ENCODE measurements at places on chromosomes 7 and 10.

- DNase-seq: no peak
Observed at GRCh38 chr7:7146837-7147236, 35.5 kb upstream of the C1GALT1 start.

DNA sequence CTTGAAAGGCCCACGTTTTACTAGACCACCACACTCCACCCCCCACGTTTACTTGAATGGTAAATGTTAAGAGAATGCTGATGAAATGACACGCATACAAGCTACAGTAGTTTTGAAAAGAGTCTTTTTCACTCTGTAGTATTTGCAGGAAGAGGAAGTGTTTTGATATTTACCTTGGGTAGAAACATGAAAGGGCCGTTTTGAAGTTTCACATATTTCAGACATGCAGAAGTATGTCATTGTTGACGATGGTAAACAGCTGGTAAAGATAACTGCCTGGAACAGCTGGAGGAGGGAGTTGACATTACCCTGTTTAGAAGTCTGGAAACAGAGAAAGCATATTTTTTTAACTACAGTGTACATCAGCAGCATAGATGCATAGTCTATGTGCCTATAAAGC is 160.7 kb downstream of the NXPH1 start:
- no peak for DNase-seq

DNA sequence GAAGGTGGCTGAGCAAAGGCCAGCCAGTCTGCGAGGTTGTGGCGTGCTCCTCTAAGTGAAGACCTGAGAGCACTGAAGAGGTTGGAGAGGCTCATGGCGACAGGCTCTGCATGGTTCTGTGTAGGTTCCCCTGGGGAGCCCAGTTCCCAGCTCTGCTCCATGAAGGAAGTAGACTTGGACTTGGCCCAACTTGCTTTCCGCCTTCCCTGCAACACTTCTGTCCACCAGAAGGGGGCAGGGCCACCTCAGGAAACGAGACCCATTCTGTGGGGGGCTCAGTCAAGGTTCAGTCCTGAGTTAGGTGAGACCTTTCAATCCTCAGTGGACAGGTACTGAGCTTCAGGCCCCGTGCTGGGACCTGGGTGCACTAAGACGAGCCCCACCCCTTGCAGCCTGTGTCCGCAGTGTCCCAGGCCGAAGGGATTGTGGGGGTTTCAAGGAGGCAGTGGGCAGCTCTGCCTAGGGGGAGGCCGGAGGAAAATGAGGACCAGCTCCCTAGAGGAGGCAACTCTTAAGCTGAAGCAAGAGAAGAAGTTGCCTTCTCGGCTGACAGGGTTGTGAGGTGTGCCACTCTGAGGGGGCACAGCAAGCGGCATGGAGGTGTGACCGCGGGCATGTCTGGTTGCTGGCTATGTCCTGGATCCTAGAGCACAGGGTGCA is 15.0 kb upstream of the PCBD1 start:
- peak; percentile 76 for DNase-seq

GRCh38 chr10:29877793-29878491 is 181.4 kb downstream of the JCAD start:
- DNase-seq: no peak

- no peak for DNase-seq
Observed at GRCh38 chr7:70707823-70708243, 424.1 kb upstream of the GALNT17 start.

DNA sequence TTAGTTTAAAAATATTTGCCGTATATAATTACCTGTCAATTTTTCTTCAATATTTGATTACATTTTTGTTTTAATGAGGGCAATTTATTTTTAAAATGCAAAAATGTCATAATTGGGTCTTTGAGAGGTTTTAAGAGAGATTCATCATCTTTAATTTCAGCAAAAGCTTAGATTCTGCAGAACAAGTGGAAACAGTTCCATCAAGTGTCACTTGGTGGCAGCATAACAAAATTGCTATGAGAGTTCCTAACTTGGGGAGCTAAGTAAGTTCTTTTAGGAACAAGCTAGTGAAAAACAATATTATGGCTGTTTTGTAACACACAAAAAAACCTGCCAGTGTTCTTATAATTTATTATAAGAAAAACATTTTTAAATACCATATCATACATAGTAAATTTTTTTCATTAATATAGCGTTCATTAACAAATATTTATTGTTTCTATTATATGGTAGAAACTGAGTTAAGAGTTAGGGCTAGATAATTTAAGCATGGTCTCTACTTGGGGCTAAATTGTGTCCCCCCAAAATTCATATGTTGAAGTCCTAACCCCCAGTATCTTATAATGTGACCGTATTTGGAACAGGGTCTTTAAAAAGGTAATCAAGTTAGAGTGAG is 155.2 kb downstream of the MAGI2 start:
- peak; percentile 52 for DNase-seq

DNA sequence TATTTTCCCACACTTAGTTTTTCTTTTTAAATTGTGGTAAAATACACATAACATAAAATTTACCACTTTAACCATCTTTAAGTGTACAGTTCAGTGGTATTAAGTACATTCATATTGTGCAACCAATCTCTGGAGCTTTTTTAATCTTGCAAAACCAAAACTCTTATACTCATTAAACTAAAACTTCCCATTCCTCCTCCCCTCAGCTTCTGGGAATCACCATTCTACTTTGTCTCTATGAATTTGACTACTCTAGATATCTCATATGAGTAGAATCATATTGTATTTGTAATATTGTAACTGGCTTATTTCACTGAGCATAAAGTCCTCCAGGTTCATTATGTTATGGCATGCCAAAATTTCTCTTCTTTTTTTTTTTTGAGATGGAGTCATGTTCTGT is 86.4 kb upstream of the JAZF1 start:
- no peak for DNase-seq

GRCh38 chr10:44517635-44518034 is 132.7 kb upstream of the CXCL12 start:
- DNase-seq: no peak

DNA sequence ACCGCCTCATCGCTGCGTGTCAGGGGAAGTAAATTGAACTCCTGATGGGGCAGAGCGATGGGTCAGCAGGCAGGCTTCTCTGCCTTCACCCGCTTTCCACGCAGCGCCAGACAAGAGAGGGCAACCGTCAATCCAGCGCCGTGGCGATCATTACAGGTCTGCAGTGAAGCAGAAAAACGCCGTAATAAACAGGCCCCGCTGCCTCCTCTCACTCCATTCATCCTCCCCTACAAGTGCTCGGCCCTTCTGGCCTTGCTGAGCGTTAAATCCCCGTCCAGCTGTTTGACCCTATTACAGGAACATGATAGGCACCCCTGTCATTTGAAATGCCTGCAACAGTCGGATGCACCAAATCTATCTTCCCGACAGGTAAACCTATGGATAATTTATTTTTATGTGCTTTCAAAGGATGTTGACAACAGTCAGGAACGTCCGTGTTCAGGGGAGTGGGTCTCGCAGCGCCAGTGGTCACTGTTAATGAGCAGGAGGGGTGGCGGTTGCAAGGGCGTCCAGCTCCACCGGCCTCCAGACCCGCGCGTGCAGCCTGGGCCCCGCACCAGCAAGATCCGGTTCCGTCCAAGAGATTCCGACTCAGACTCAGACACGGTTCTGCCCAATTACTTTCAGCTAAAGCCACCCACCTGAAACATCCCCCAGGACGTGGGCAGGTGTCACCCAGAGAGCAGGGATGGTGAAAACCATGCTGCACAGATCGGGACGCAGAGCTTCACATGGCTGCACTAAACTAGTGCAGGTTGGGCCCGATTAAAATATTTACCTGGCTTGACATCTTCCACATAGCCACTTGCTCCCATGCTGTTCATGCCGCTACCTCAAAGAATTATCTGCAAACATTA is 508.0 kb upstream of the MGMT start:
- no peak for DNase-seq

- DNase-seq: no peak
Observed at GRCh38 chr7:87038993-87039690, 20.3 kb downstream of the ELAPOR2 start.

DNA sequence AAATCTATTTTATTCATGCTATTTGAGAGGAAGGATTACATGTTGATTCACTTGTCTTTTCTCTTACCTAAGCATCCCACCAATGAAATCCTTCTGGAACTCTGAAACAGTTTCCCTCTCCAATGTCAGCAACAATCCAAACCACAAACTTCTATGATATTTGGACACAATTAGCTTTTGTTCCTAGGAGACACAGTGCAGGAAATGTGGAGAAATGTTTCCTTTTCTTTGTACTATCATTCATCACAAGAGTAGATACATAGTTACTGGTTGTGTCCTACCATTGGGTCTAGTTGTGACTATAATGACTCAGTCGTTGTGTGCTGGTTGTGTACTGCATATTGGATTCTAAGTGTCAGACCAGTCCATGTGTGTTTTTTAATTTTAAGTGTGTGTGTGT is 156.8 kb upstream of the MAGI2 start:
- no peak for DNase-seq

- DNase-seq: no peak
Observed at GRCh38 chr10:44921506-44921905, 10.4 kb downstream of the TMEM72 start.

DNA sequence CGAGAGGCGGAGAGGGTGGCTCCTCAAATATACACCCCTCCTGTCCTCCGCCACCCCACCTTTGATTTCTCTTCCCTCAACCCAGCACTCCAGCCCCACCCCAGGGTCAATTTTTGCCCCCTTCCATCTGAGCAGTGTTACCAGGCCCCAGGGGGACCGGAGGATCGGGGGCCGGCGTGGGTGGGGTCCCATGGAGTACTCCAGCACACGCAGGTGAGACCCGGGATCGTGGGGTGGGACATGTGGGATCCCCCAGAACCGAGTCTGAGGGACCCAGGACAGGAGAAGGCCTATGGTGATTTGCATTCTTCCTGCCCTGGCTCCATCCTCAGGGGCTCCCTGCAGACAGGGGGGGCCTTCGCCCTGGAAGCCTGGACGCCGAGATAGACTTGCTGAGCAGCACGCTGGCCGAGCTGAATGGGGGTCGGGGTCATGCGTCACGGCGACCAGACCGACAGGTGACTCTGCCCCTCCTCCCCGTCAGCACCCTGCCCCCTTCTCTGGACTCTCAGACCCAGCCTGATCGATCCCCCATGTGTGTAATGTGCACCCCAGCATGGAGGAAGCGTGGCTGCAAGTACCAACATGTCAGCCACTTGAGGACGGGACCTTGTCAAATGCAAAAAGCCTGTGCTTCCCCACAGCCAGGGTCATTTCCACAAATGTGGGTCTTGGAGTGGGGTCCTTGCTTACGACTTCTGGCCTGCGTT is 744 bp downstream of the TRIP6 start:
- DNase-seq: no peak

GRCh38 chr7:95365151-95365550 is 31.0 kb downstream of the PON3 start:
- DNase-seq: no peak

Measured in BE2C (cell line).